HTR-8/SVneo (cell line): ENCODE measurements at places on chromosomes 2 and 18.

- DNase-seq: peak; percentile 14
Observed at GRCh38 chr2:158202161-158202815, 100.6 kb downstream of the UPP2 start.

- DNase-seq: no peak
Observed at GRCh38 chr2:23422089-23423061, 37.4 kb downstream of the KLHL29 start.

GRCh38 chr2:78201064-78201575 lies 678.9 kb upstream of the LRRTM4 start:
- DNase-seq: no peak

- no peak for DNase-seq
Observed at GRCh38 chr2:24986372-24986771, 14.6 kb upstream of the DNAJC27 start.

GRCh38 chr2:99190548-99190947 lies 9.6 kb downstream of the MRPL30 start:
- no peak for DNase-seq

DNA sequence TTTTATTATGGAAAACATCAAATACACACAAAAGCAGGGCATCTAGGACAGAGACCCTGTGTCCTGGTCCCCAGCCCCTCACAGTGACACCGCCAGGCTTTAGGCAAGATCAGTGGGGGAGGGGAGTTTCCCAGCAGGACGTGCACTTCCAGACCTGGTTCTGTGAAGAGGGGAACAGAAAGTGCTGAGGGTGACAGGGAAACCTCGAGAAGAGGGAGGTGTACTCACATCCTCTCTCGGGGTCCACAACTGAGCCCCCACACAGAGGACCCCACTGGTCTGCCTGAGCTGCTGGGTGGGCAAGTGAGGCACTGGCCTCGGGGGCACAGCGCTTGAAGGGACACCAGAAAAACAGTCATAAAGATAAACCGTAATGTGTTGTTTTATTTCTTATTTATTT lies 4.4 kb upstream of the GPR35 start:
- no peak for DNase-seq

GRCh38 chr2:126902859-126903258 lies 4.2 kb downstream of the TEX51 start:
- DNase-seq: no peak

DNA sequence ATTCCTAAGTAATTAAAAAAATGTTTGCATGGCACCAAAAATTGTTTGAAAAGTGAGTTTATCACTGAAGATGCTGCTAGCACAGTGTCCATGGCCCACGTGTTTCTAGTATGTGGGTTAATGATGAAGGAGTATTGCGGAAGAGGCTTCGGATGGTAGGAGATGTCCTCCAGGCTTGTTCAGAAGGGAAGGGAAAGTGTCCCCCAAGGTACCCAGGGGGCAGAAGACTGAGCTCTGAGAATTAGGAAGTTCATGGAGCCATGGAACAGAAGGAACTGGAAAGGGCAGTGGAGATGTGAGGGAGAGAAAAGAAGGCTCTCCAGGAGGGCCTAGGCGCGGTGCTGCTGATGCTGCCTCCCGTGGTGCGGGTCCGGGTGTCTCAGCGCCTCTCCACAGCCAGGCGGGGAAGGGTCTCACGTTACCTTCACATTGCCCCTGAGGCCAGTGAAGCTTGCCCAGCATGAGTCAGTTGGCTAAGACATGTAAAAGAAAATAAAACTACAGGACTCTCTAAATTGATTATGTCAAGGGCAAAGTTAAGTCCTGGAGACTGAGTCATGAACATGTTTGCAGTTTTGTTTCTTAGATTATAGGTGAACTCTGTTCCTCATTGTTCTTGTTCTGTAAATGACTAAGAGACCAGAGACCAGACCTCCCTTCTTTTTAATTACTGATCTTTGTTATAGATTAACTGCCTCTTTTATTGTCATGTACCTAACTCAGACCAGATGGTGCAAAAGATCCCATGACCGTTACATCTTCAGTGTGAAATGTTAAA lies 89.0 kb downstream of the MTCL1 start:
- no peak for DNase-seq

DNA sequence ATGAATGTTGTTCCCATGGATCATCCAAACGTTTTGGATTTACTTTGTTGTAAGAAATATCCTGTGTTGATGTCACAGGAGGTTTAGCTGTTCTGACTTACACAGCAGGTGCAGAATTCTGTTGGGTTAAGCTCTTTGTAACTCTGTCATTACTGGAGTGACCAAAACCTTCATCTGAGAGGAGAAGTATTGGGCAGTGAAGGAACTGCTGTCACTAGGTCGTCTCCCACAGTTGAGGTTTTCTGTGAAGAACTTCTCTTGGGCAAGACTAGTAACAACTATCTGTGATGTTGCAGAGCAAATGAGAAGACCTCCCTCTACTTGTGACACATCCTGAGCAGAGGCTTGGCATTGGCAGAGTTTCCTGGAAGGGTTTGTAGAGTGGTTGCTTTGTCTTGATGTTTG lies 2.9 kb downstream of the SPTBN1 start:
- DNase-seq: no peak

DNA sequence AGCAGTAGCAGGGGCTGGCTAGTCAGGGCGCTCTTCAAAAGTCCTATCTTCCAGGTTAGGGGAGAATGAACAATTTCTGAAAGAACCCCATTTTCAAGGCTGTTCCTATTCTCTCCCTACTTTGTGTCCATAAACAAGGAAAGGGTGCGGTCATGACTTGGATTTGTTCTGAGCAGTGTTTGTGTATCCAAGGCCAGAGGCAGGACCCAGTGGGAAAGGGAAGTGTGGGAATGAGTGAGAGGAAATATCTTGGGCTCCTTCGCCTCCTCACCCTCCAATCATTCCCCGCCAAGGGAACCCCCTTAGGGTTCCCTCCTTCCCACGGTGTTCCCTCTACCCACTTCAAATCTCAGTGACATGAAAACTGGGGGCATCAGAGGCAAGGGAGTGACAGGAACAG lies 25.5 kb upstream of the SPTBN1 start:
- no peak for DNase-seq

- no peak for DNase-seq
Observed at GRCh38 chr2:136770384-136770783, 5.0 kb downstream of the THSD7B start.

DNA sequence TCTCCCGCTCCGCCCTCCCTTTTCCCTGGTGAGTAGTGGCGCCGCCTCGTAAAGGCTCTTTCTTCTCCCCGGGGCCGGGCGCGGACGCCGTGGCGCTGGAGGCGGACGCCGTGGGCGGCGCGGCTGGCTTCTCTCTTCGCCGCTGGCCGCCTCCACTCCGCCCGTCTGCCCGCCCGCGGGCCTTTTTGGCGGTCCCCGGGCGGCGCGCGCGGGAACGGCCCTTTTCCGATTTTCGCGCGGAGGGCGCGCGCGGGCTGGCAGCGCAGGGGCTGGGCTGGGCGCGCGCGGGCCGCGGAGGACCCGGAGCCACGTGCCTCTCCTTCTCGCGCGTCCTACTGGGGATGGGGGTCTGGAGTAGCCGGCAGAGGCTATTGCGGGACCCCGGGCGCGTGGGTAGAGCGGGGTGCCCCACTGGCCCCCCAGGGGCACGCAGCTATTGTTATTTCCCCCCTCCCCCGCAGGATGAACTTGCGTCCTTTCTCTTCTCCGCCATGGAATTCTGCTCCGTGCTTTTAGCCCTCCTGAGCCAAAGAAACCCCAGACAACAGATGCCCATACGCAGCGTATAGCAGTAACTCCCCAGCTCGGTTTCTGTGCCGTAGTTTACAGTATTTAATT lies 472 bp downstream of the SLC20A1 start:
- no peak for DNase-seq

DNA sequence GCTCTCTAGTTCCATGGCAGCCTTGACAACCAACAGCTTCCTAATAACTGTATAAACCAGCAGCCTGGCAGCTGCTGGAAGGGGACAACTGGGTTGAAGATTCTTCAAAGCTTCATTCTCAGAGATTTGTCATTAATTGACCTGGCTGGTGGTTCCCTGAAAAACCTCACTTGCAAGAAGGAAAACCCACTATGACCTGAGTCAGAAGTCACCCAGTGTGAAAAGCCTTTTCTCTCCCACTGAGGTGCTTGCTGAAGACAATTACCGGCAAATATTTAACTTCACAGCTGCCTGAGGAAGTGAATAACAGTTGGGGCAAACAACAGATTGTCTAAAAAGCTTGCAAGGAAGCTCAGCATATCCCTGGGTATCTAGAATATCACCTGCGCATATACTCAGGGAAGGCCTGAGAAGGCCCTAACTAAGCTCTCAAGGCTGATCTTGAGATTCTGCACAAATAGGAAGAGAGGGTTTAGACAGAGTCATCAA lies 49.9 kb downstream of the CRACDL start:
- DNase-seq: no peak

- DNase-seq: no peak
Observed at GRCh38 chr2:9696731-9697130, 65.9 kb upstream of the YWHAQ start.

DNA sequence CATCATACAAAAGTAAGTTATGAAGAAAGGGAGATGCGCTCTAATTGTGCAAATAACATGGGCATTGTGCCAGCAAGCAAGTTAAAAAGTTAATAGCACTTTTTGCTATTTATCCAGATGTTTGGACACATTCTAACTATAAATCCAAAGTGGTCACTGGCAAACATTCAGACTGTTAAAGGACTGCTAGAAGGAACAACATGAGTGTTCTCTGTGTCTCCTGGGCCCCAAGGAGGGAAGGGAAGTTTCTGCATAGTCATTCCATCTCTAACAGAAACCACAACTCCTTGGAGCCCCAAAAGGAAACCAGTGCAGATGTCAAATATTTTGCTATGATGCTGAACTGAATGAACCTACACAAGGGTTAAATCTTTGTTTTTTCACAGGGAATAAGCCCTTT lies 213.3 kb upstream of the HNRNPA3 start:
- no peak for DNase-seq

DNA sequence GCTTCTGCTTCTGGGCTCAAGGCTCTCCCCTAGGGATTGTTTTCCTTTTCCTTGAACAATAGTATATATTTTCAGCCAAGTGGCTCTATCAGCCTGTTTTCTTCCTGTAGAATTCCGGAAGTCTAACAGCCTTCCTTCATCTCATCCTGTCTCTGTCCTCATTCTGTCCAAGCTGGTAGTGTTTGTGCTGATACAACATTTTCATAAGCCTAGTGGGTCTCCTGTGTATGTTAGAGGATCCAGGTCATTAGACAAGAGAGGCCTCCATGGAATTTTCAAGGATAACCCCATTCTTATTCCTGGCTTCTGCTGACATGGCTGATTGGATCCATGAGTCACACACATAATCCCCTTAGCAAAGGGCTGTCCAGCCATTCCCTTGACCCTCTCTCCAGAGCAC lies 467.6 kb downstream of the PTPRM start:
- DNase-seq: no peak

- no peak for DNase-seq
Observed at GRCh38 chr2:239602290-239603282, 201.8 kb upstream of the HDAC4 start.

- DNase-seq: no peak
Observed at GRCh38 chr18:30113454-30113853, 929.1 kb downstream of the DSC3 start.

DNA sequence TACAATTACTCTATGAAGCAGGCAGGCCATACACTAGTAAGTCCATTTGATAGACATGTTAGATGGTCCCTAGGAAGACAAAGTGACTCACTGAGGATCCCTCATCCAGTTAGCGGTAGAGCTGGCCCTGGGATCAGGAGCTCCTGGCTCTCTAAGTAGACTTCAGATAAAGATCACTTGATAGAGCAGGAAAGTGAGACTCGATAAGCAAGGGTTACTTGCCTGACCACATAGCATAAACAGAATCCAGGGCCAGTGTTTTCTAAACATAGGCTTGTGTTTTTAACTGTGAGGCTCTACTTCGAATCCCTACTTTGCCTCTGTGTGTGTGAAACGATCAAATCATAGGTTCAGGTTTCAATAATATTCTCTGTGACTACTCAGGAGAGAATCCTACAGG lies 355.2 kb upstream of the TRIB2 start:
- no peak for DNase-seq

- DNase-seq: no peak
Observed at GRCh38 chr2:181169503-181169902, 189.1 kb downstream of the UBE2E3 start.

GRCh38 chr2:19971691-19972090 lies 18.2 kb downstream of the WDR35 start:
- DNase-seq: no peak

DNA sequence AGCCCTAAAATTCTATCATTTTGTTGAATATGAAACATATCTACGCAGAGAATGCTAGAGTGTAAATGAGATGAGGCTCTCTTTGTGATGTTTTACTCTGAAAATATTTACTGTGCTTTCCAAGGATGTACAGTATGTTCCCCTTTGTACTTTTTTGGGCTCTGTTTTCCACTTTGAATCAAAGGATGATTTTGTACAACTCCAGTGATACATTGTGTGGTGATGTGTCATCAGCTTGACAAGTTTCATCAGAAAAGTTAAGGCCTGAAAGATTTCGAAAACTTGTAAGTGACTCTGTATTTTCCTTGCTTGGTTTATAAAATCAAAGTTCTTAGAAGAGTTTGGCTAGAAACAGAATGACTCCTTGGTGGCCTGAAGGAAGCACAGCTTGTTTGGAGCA lies 206.3 kb downstream of the LTBP1 start:
- no peak for DNase-seq

- no peak for DNase-seq
Observed at GRCh38 chr2:195842932-195843331, 185.9 kb downstream of the SLC39A10 start.

- peak; percentile 42 for DNase-seq
Observed at GRCh38 chr2:19120941-19121750, 237.3 kb downstream of the OSR1 start.

DNA sequence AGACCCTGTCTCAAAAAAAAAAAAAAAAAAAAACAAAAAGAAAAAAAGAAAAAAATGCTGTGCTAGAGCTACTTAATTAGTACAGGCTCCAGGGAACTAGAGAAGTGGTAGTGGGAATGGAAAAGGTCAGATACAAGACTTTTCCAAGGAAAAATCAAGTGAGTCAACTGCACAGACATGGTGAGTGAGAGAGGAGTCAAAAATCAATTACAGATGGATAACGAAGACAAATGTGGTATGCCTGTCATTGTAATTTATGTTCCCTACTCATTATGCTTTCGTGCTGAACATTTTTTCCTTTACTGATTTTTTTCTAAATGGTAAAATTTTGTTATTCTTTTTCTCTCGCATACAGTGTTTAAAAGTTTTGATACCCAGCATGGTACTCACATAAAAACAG lies 111.5 kb downstream of the MDH1 start:
- no peak for DNase-seq

GRCh38 chr2:232142049-232142448 lies 180.5 kb downstream of the DIS3L2 start:
- DNase-seq: peak; percentile 28

DNA sequence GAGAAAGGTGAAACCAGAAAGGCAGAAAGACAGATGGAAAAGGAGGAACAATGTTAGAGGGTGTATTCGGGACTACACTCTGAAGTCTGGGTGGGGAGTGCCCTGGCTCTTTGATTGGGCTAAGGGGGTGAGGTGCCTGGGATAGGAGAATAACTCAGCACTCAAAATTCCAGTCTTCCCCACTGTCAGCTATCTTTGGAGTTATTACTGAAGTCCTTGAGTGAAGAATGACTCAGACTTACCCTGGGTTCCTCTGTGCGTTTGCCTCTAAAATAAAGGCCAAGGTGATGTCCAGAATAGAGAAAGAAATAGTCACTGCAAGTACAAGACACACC lies 151.8 kb upstream of the SERPINE2 start:
- no peak for DNase-seq

- DNase-seq: no peak
Observed at GRCh38 chr2:173229086-173229485, 125.6 kb upstream of the CDCA7 start.
